Jurkat, Clone E6-1 (cell line): ENCODE measurements at places on chromosomes 3 and 15.

DNA sequence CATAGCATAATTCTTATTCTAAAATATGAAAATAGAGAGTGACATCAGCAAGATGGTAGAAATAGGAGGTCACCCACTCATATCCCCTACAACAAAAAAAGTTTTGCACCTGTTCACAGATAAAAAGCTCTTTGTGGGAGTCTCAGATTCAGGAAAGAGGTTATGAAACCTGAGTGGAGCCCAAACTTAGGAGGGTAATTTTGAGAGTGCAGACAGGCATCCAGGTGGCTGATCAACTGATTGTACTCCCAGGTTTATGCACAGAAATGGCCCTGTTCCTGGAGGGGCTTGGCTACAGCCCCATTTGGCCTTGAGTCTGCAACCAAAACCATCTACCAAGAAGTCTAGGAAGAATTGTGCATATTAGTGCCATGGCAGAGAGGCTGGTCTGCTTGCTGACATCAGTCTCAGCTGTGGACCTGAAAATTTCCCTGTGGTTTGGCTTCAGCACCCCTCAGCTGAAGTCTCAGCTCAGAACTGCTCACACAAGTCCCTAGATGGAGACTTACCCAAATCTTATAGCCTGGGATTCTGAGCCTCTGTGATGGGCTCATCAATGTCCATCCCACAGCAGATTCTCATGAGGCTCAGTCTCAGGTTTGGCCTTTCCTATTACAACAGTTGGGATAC, 291.6 kb downstream of the IL20RB start:
- DNase-seq = no peak

DNA sequence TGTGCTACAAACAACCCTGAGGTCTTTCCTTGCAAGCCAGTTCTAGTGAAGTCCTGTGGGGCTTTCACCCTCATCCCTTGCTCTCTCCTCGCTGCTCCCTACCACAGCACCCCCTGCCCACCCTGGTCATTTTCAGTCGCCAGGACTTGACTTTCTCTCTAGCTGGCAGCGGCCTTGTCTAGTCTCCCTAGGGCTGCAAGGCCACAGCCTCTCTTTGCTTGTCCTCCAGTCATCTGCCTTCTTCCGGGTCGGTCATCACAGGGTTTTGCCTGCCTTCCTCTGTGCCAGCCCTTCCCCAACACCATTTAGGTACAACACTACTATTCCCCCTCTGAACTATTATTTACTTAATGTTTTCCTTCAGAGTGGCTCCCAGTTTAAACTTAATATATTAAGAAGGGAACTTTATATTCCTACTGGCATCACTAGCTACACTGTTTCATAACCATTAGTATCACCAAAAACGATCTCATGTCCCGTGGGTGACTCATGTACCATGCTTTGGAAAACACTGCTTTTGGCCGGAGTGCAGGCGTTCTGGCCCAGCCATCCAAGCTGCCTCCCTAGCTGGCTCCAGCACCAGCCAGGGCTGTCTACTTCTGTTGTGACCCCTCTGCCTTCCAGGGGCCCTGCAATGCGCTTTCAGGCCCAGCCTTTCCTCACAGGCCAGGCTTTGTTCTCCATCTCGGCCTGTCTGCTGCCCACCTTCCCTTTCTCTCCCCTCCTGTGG, 21.4 kb downstream of the FAH start:
- no peak for DNase-seq

DNA sequence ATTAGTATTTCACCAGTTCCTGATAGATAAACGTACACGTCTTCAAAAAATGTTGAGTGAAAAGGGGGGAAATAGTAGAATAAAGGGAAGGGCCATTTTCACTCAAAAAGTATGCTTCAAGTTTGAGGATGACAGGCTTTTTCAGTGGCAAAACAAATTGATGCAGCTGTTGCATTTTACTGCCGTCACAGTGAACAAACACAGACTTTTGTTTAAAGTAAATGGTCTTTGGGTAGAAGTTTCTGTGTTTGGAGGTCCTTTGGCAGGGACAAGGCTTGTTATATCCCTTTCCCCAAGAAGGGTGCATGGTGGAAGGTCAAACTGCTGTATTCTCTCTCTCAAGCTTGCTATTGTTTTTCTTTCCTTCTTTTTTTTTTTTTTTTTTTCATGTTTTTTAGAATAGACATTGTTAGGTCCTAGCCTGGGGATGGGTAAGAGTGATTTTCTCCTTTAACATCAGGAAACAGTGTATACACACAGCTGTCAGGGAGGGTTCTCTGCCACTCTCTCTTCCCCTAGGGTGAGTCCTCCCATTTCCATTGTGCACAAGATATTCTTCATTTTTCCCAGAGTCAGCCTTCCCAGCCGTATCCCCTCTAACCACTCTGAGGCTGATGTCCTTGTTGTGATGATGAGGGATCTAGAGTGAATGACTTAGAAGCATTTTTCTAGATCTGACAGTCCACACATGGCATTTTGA, 6.6 kb upstream of the SUCNR1 start:
- DNase-seq = no peak

DNA sequence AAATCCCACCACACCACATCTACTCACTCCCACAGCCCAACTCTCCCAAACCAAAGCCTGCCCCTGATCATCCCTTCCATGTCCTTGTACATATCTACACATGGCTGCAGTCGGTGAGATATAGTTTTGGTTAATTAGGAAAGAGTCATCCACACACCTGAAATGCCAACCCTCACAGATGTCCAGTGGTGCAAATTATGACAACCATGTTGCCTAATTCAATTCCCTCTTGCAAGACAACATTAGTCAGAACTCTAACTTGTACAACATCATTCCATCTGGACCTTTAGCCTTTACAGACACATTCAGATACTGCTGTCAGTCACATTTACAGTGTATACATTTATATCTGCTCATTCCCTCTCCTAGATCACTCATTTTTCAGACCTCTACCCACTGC, 41.2 kb downstream of the TUBGCP4 start:
- DNase-seq = no peak

DNA sequence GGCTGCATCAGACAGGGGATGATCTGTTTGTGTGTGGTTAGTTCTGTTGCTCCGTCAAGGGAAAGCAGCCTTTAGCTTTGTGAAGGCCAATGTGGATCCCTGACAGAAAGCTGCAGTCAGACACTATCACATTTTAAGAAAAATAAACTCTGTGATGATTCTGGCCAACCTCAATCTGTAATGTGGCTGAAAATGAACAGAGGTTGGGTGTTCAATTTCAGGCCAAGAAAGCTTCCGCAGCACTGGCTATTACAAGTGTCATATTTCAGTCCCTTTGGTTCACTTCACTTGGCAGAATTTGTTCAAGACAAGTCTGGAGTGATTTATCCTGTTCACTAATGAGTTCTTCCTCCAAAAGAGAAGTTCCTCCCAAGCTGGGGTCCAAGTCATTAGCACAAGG, 571.8 kb upstream of the IL12A start:
- no peak for DNase-seq
